ENCODE measurements at places on chromosomes 13 and 19. TPM values are rescaled to one million over a fixed set of nuclear protein-coding genes. Genes with fewer than 3 reads are reported as not detected.

Gene CD33
- total RNA-seq: not detected

Gene TDRD12
- total RNA-seq: 0.13 TPM

Gene LILRB4
- not detected for total RNA-seq

Gene ZNF419
- 33.8 TPM for total RNA-seq

Gene MEF2B
- 0.26 TPM for total RNA-seq

Gene SLC8A2
- 0.26 TPM for total RNA-seq

Gene ZBTB7A
- total RNA-seq: 15.3 TPM

Gene MAST1
- total RNA-seq: 0.38 TPM

Data from bronchial epithelial cell (primary cell).